ENCODE measurements at places on chromosomes 7 and 10.

DNA sequence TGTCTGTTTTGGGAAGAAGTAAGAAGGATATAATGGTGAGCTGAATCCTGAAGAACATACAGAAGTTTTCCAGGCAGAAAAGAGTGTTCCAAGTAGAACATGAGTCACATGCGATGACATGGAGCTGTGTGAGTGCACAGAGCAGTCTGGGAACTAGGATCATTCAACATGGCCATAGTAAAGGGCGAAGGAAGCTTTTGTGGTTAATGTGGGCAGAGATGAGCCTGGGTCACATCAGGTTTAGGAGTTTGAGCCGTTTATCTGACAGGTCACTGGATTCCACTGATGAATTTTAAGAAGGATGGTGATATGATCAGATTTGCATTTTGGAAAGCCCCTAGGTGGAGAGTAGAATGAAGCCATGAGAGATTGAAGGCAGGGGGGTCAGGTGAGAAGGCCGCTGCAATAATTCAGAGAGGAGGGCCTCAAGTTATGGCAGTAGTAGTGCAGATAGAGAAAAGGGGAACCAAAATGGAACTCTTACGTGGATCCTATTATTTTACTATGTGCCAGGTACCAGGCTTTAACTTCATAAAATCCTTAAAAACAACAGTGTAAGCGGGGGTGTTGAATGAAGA lies 171.3 kb downstream of the RNLS start:
- H3K27ac ChIP-seq: no peak overlapping the region
- no peaks in the 10 kb centered on the region for H3K27me3 ChIP-seq
- DNase-seq: no peak
- no peaks in the 10 kb centered on the region for H3K36me3 ChIP-seq
- H3K4me1 ChIP-seq: peaks cover 4% of the 10 kb centered on the region
- H3K4me3 ChIP-seq: no peak overlapping the region

DNA sequence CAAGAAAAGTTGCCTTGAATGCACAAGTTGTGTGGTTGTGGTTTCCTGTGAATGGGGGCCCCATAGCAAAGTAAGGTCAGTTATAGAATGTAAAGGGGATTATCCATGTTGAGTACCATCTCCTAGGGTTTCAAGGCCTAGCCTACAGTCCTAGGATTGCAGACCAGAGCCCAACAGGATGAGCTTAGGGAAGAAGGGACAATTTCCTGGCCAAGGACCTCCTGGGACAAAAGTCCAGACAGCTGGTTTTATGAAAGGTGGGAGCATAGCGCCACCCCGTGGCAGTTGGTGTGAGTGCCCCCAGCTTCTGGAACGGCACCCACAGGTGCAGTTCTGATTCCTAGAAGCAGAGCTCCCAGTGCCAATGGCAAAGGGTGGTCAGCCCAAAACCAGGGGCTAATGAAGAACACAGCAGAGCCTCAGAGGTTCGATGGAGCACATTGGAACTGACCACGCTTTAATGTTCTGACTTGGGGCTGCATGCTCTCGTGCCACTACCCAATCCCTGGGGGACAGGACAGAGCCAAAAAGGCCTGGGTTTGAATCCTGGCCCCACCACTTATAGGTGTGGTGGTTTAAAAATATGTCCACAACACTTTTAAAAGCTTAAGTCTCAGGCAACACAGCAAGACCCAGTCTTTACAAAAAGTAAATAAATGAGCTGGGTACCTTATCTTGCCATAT lies 25.8 kb upstream of the TMEM120A start:
- no peaks in the 10 kb centered on the region for H3K4me1 ChIP-seq
- H3K27ac ChIP-seq: no peak overlapping the region
- H3K27me3 ChIP-seq: no peaks in the 10 kb centered on the region

DNA sequence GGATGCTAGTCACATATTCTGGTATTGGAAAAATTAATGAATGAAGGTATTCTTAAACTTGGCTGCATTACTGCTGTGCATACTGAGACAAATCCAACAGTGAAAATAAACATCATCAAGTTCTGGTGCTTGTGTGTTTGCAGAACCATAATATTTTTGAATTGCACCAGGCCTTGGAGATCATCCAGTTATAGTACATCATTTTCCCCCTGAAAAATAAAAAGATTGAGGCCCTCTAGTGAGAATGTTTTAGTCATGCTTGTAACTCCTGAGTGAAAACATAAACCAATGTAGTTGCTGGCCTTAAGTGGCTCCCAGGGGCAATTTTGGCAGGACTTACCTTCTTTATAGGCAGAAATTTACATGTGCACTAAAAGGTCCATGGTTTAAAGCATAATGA lies 218.8 kb upstream of the TMEM229A start:
- no peak for DNase-seq
- H3K27ac ChIP-seq: no peak overlapping the region
- H3K27me3 ChIP-seq: peaks cover 3% of the 10 kb centered on the region
- no peaks in the 10 kb centered on the region for H3K4me1 ChIP-seq
- no peak overlapping the region for H3K4me3 ChIP-seq
- H3K36me3 ChIP-seq: no peaks in the 10 kb centered on the region

GRCh38 chr10:22536620-22537019 lies 177.8 kb downstream of the PIP4K2A start:
- H3K27me3 ChIP-seq: no peaks in the 10 kb centered on the region
- no peak overlapping the region for H3K4me3 ChIP-seq
- peaks cover 34% of the 10 kb centered on the region for H3K36me3 ChIP-seq

Data from type B pancreatic cell (in vitro differentiated cells).